ENCODE measurements at places on chromosomes 6 and 20.

DNA sequence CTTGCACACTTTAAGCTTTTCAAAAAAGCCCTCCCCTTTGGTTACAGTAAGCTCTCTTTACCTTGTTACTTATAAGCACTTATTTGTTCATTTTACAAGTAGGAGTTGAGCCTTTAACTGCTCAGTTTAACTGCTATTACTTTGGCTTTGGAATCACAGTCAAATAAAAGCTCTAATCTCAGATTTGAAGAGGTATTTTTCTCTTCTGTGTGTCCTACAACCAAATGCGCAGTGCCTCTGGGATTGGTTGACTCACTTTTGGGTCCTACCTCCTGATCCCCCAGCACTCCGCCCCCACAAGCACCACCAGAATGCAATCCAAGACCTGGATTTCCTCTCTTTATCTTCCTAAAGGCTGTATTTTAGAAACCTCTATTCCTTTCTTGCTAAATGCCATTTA is 2.5 kb downstream of the NCOA7 start:
- no peak for DNase-seq

GRCh38 chr6:124795643-124796463 is 166.4 kb upstream of the RNF217 start:
- peak; percentile 3 for DNase-seq

DNA sequence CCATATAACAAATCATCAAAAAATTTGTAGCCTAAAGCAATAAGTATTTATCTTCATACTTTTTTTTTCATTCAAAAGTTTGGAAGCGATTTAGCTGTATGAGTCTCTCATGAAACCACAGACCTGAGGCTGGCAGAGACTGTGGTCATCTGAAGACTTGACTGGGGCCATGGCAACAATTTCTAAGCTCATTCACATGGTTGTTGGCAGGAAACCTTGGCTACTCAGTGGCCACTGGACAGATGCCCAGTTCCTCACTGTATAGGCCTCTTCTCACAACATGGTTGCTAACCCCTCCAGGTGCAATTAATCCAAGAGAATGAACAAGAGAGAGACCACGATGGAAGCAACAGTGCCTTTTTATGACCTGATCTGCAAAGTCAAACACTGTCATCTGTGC is 235.9 kb downstream of the BTBD3 start:
- no peak for DNase-seq

- no peak for DNase-seq
Observed at GRCh38 chr6:2354138-2354491, 108.7 kb upstream of the GMDS start.

DNA sequence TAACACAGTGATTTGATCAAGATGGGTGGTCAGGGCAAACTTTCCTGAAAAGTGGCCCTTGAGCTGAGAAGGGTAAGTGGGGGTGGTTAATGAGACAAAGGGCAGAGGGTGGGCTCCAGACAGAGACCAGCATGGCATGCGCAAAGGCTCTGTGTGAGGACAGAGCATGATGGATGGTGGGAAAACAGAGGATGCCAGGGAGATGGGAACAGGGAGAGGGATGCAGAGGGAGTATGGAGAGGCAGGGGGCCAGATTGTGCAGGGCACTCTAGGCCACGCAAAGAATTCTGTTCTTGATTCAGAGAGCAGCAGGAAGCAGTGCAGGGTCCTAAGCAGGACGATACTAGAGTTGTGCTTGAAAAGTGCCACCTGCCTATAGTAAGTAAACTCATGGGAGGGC is 394.4 kb downstream of the BTBD9 start:
- DNase-seq = no peak
